ENCODE measurements at places on chromosomes 1 and 21.
A peak's percentile ranks its signal among the peaks of the same experiment; 100 is the strongest.

- DNase-seq = no peak
Observed at GRCh38 chr1:232044728-232045127, 418.1 kb downstream of the DISC1 start.

DNA sequence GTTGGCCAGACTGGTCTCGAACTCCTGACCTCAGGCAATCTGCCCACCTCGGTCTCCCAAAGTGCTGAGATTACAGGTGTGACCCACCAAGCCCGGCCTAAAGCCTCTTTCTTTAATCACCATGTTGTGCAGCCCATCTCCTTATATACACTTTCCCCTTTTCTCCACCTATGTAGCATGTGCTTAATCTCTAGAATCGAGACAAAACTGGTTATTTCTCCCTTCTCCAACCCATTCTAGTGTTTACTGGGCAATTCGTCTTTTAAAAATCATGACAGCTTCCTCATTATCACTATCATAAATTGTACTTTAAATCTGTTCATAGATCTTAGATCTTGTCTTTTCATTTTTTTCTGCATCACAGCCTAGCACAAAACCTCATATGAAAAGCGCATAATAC, 285.7 kb downstream of the PDE4B start:
- no peak for DNase-seq

DNA sequence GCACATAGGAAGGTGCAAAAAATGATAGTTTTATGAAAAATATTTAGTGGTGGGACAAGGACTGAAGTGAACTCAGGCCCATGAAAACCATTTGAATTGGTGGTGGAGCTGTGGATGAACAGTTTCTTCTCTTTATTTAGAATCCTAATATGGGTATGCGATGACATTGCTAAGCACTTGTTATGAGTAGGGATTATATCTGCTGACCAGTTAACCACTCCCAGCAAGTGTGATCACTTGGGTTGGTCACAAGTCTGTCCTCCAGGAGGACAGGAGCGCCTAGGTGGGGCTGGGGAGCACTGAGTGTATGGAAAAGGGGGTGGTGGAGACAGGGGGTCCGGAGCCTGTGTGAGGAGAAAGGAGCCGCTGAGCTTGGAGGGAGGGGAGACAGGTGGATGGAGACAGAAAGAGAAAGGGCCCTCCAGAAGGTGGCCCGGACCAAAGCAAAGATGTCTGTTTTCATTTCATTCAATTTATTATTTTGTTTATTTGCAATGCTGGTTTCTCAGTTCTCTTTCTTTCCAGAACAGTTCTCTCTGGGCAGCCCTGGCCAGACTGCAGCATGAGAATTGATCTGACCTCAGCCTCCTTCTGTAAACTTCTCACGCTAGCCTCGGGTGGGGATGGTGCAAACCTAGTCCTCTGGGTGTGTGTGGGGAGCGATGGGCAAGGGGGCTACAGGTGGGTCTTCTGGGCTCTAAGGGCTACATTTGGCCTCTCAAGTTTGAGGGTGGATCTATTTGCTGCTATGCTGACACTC, 9.9 kb upstream of the ZSCAN20 start:
- no peak for DNase-seq

- no peak for DNase-seq
Observed at GRCh38 chr1:161730050-161730564, 8.8 kb downstream of the FCRLB start.

GRCh38 chr1:48208251-48208650, 14.3 kb upstream of the SLC5A9 start:
- DNase-seq = no peak

DNA sequence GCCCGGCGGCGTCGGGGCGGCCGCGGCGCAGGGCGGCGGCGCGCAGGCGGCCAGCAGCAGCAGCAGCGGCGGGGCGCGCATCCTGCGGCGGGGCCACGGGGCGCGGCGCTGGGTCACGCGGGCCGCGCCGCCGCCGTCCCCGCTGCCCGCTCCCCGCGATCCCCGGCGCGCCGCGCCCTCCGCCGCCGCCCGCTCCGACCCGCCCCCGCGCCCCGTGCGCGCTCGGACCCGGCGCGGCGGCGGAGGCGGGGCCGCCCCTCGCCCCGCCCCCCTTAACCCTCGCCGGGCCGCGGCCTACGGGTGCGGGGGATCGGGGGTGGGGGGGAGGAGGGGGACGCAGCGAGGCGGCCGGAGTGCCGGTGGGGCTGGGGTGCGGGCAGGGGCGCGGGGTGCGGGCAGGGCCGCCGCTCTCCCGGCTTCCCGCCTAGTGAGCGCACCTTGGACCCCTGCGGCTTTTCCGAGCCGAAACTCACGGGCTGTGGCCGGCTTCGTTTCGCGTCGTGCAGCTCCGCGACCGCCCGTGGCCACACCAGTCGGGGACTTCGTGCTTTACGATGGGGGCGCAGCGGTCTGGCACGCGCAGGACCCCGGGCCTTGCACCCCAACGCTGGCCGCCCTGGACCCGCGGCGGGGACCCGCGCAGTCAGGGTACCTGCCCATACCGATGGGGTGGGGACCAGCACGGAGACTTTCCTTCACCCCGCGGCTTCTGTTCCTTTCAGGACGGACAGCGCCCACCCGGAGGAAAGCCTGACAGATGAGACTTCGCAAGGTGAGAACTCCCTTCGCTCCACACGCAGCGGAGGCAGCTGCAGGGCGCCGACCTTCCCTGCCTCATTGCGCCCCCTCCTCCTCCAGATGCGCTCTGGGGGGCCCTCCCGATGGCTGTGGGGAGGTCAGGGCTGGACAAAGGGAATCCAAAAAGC, at the start of gene FNDC10:
TSS of gene FNDC10 (minus strand) at position 201 of the 926 bp plus-strand sequence. CDS start at position 81, 120 bp downstream.
- DNase-seq = peak; percentile 36

GRCh38 chr1:204218552-204218951, 4.8 kb upstream of the GOLT1A start:
- no peak for DNase-seq

- DNase-seq = no peak
Observed at GRCh38 chr1:210796421-210796820, 337.5 kb downstream of the KCNH1 start.

- DNase-seq = no peak
Observed at GRCh38 chr1:3955196-3955772, 55.2 kb upstream of the C1orf174 start.
